ENCODE measurements at places on chromosomes 2 and 18.

- no peak for DNase-seq
These were observed 6.1 kb downstream of the ERFE start for GRCh38 chr2:238164906-238165287.

DNA sequence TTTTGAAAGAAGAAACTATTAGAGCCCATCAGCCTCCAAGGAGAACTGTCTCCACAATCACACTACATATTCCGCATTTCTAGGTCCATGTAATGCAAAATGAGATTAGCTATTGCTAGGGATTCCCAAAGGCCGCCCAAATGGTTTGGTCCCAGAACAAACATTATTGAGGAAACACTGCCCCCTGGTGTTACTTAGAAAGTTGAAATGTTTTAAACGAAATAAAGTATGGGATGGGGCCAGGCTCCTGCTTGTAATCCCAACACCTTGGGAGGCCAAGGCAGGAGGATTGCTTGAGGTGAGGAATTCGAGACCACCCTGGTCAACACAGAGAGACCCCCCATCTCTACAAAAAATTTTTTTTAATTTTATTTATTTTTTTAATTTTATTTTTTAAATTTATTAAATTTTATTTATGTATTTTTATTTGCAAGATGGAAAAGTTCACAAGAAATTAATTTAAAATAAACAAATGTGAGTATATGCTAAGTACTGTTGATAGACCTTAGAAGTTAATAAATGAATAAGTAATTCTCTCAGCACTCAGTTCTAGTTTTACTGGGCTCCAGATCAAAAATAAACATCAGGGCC lies 5.5 kb downstream of the NHEJ1 start:
- no peak for DNase-seq

GRCh38 chr2:237697586-237698357 lies 70.4 kb downstream of the LRRFIP1 start:
- no peak for DNase-seq

DNA sequence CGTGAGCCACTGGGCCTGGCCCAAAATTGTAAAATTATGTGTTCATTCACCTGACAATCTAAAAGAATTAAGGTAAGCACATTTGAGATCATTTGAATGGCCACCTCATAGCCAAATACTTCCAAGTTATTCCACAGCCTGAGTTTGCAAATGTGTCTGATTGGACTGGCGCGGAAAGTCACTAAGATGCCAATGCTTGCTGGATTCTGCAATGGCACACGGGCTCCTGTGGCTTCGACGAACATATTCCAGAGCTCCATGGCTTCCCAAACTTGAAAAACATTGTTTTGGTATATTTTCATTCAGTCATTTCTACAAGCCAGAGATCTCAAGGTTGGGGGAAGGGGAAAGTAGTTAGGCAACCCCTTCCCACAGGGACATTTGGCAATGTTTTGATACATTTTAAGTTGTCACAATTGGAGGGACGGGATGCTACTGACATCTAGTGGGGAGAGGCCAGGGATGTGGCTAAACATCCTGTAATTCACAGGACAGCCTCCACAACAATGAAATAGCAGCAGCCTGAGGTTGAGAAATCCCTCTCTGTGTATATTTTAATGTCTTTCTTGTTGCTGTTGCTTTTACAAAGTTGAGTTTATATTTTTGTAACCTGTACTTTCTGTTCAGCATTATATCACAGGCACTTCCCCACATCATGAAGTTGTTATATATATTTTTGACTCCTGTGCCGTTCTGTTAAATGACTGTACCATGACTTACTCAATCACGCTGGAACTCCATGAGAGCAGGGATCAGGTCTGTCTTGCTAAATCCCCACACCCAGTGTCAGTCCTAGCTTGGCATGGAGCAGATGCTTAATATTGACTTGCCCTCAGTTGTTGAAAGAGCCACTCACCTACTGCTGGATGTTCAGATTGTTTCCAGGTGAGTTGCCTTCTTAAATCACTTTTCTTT lies 56.9 kb downstream of the COL4A4 start:
- DNase-seq = peak; percentile 37

GRCh38 chr2:51258301-51258700 lies 226.4 kb upstream of the NRXN1 start:
- DNase-seq = no peak

- DNase-seq = no peak
These were observed 59.5 kb downstream of the TMEM131 start for GRCh38 chr2:97936199-97936598.

GRCh38 chr2:32262105-32262504 lies 2.6 kb downstream of the NLRC4 start:
- DNase-seq = no peak
